ENCODE measurements at places on chromosomes 2 and 18.

GRCh38 chr2:237862528-237862895, 3.1 kb downstream of the RAMP1 start:
- no peak for DNase-seq

- DNase-seq: no peak
These were observed 72.9 kb downstream of the QPCT start for GRCh38 chr2:37417321-37417720.

DNA sequence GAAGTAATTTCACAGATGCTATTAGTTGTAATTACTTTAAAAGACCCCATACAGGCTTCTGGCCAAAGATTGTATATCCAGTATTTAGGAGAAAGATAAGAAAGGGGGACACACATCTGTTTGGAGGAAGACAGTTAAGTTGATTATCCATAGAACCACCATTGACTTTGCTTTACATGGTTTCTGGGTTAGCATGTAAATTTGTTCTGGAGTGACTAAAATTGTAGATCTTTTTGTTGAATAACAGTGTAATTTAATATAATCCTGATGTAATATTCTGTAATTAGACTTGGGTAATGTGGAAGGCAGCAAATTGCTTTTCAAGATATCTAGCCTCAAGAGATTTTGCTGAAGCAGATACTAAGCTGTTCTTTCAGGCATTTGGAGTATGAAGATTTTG, 17.2 kb downstream of the COMMD1 start:
- DNase-seq: no peak

DNA sequence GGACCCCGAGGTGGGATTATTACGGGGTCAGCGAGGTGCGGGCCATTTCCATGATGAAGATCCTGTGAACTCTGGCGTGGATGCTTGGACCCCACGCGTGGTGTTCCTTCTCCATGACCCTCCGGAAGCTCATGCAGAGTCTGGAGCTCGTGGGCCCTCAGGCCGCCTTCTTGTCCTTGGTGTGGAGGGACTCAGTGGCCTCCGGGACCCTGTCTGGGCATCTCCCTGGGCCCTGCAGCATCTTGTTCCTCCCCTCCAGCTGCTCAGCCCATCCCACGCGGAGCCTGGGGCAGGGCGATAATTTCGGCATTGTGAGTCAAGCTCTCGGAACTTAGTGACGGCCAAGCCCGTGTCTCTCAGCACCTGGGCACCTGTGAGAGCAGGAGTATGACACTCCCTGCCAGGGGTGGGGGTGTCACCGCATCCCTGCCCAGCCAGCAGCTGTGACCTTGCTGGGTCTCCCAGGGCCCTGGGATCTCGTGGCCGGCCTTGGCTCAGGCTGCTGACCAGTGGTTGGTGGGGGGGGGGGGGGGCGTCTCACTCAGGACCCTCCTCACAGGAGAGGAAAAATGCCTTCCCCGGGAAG, 24.6 kb downstream of the RTP5 start:
- no peak for DNase-seq

DNA sequence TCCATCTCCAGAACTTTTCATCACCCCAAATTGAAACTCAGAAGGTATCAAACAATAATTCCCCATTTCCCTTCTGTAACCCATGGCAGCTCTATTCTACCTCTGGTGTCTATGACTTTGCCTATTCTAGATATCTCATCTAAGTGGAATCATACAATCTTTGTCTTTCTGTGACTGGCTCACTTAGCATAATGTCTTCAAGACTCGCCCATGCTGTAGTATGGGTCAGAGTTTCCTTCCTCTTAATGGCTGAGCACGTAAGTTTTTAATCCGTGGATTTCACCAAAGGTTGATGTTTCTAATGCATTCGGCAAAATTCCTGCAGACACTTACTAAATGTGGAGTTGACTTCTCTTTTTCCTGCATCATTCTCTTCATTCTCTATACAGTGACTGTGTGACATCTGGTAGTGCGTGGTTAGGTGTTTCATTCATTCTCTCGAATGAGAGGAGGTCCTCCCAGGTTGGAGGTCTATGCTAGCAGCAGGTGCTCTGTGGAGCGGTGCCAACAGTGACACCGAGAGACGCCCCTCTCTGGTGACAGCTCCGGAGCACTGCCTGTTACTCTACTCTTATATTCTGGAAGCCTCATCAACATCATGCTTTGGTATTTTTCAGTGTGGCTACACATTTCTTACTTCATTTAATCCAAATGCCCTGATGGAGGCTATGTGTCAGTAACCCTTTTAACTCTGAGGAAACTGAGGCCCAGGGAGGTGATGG, 50.1 kb downstream of the ATOH8 start:
- DNase-seq: no peak

GRCh38 chr2:38076710-38077430, 919 bp upstream of the CYP1B1 start:
- DNase-seq: peak; percentile 51

GRCh38 chr2:234096164-234096563, 45.7 kb downstream of the SPP2 start:
- DNase-seq: no peak

DNA sequence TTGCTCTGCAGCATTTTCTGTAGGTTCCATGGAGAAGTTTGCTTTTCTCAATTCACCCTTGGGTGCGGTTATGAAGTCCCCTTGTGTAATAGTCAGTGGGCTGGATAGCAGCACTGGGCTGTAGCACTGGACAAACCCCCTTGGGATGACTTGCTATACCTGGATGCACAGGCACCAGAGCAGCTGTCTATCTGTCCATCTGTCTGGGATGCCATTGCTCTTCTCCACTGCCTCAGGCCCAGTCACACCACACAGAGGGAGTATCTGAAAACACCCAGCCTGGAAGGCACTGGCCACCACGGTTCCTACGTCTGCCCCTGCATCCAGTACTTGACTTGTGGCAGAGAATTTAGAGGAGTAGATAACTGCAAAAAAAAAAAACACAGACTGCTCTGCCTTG, 254.5 kb downstream of the TFCP2L1 start:
- no peak for DNase-seq

DNA sequence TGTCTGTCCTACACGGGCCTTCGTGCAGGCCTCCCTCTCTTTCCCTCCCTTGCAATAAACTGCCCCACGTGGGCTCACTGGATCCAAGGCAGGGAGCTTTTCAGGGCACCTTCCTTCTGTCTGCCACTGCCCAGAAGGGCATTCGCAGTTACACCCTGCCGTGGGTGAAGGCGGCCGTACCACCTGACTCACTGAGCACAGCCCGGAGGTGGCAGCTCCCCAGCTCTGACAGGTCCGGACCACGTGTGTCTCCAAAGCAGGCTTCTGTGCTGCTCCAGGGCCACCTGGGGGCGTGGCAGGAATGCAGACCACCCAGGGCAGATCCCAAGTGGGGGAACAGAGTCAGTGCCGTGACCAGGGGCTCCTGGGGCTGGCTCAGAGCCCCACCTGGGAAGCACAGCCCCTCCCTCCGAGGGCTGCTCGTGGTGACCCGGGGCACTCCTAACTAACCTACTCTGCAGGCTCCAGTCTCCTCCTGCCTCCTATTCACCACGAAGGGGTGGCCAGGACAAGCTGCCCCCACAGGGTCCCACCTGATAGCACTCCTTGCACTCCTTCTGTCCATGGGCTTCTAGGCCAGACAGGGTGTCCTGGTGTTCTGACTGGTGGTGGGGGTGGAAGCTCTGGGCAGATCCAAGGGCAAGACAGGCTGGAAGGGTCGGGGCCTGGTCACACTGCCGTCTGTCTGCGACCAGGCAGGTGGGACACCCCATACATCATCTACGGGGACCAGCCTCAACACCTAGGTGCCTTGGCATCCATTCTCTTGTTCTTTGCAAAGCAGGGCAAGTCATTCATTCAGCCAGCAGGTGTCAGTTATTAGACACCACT, 9.7 kb downstream of the SNED1 start:
- no peak for DNase-seq

- no peak for DNase-seq
These were observed 8.0 kb downstream of the SNORC start for GRCh38 chr2:232877940-232878511.

- DNase-seq: no peak
These were observed 18.7 kb downstream of the C2orf92 start for GRCh38 chr2:97688062-97688827.

Data from SHP77 (cell line).